ENCODE measurements at places on chromosomes 11 and 22. TPM values are rescaled to one million over a fixed set of nuclear protein-coding genes. Genes with fewer than 3 reads are reported as not detected.

ESAM gene
- 0.44 TPM for total RNA-seq

MRGPRX4 gene
- not detected for total RNA-seq

PGA5 gene
- total RNA-seq = 0.30 TPM

TOM1 gene
- 23.5 TPM for total RNA-seq

AMPD3 gene
- 7.1 TPM for total RNA-seq

MRGPRX3 gene
- not detected for total RNA-seq

F2 gene
- total RNA-seq = 0.73 TPM

PARVA gene
- total RNA-seq = 10.4 TPM

DRICH1 gene
- total RNA-seq = 0.26 TPM

OR5AK2 gene
- total RNA-seq = not detected

OR8D4 gene
- not detected for total RNA-seq

ASPHD2 gene
- 8.1 TPM for total RNA-seq

DRAP1 gene
- total RNA-seq = 111 TPM

SEPTIN3 gene
- total RNA-seq = 24.0 TPM

NTM gene
- total RNA-seq = 11.5 TPM

PDE2A gene
- 4.9 TPM for total RNA-seq

CSKMT gene
- total RNA-seq = 60.7 TPM

BDNF gene
- total RNA-seq = 4.8 TPM

CEND1 gene
- 2.0 TPM for total RNA-seq

DEUP1 gene
- 0.44 TPM for total RNA-seq

FIBIN gene
- 0.37 TPM for total RNA-seq

CRACR2B gene
- total RNA-seq = 55.9 TPM

CASP1 gene
- total RNA-seq = not detected

OTOG gene
- 3.5 TPM for total RNA-seq

C2CD3 gene
- total RNA-seq = 15.0 TPM

MS4A6A gene
- total RNA-seq = 0.16 TPM

TPCN2 gene
- 24.6 TPM for total RNA-seq

PRR5 gene
- total RNA-seq = 12.3 TPM

RFPL2 gene
- total RNA-seq = 0.48 TPM

IGSF22 gene
- 0.52 TPM for total RNA-seq

C2CD2L gene
- 6.4 TPM for total RNA-seq

C22orf31 gene
- total RNA-seq = not detected

PACSIN3 gene
- total RNA-seq = 77.1 TPM

CBLIF gene
- total RNA-seq = not detected

WNT7B gene
- total RNA-seq = 0.18 TPM

All from WTC11 (cell line).